ENCODE measurements at places on chromosomes 7 and 10.

DNA sequence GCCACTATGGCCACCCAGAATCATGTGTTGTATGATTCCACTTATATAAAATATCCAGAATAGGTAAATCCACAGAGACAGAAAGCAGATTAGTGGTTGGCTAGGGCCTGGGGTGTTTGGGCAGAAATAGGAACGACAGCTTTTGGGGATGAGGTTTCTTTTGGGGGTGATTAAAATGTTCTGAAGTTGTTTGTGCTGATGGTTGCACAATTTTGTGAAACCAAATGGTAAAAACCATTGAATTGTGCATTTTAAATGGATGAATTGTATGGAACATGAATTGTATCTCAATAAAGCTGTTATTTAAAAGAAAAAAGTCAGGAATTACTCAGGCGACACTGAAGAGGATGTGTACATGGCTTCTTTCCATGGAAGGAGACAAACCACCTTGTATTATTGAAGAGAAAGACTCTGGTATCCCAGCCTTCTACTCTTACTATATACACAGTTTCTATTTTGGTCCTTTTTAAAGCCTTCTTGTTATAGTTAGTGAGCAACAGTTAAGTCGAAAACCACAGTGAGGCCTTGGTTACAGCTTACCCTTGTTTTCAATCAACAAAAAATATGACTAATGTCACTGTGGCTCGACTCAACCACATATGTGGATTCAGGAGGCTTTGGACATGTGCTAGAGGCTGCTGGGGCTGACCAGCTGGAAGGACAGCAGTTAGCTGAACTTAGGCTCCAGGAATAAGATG lies 57.1 kb upstream of the KMT2E start:
- no peak for DNase-seq

DNA sequence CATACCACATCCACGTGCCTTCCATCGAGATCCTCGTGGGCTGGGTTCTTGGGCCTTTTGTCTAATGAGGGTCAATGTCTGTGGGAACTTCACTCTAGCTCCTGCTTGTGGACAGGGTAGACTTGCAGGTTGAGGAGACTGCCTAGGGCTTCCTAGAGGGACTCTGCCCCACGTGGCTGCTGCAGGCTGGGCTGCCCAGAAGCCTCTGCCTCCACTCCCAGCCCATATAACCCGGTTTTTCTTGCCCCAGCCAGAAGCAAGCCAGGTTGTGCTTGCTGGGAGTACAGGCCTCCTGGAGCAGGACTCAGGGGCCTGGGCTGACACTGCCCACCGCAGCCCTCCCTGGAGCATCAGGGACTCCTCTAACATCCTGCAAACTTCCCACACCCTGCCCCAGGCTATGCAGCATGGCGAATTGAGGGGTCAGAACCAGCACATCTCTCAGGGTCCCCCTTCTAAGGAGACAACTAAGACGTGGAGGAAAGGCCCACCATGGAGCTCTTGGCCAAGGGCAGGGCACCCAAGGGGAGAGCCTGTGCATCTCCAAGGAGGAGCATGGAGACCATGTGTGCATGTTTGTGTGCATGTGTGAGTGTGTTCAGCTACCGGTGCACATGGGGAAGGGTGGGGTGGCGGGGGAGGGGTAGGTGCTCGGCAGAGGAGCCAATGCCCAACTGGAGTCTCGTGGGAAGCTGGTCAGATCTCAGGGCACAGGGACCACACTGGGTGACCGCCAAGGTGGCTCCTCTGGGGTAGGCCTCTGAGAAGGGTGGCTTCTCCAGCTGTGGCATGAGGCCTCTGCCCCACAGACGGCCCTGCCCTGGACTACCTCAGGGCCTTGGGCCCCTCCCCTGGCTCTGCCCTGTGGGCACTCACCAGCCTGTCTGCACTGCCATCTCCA lies 62.6 kb downstream of the RASGEF1A start:
- DNase-seq: no peak

- peak; percentile 62 for DNase-seq
These were observed 724 bp downstream of the BBIP1 start for GRCh38 chr10:110918269-110918642.

DNA sequence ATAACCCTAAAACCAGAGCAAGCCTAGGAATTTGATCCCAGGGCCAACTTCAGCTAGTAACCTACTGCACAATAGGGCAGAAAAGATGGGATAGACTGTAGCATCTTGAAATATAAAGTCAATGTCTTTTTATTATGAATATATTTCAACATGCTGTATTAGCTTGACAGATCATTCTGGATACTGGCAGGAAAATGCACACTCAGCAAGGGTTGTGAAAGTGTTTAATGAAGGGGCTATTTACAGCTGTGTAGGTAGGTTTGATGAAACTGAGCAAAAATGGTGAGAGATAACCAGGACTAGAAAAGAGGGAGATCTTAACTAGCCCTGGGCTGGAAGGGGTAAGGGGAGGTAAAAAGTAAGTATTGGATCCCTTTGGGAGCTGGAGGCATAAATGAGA lies 156.2 kb downstream of the RAPGEF5 start:
- DNase-seq: no peak

DNA sequence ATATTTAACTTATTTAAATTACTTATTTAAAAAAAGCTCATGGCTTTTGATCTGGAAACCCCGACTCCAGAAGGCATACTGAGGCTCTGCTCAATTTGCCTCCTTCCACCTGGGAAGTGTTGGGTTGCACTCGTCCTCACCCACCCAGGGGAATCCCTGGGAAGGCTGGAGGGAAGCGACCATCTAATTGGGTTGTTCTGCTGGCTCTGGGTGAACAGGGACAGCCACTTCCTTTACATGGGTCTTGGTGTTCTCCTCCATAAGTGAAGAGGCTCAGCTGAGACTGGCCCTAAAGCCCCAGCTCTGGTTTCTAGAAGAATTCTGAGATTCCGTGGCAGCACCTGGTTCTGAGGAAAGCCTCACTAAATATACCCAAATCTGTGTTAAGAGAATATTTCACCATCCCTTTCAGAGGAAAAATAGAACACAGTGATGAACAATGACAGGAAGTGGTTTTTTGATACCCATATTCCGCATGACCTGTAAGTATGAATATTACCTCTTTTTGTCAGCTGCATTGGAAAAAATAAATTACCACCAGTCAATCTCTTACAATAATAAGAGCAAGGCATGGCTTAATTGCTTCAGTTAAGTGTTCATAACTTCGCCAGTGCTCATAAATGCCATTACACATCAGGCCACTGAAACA lies 131.1 kb upstream of the SHH start:
- no peak for DNase-seq

- no peak for DNase-seq
These were observed 288.3 kb downstream of the AHR start for GRCh38 chr7:17586711-17587110.

GRCh38 chr7:148877517-148877916 lies 6.6 kb downstream of the EZH2 start:
- peak; percentile 56 for DNase-seq

DNA sequence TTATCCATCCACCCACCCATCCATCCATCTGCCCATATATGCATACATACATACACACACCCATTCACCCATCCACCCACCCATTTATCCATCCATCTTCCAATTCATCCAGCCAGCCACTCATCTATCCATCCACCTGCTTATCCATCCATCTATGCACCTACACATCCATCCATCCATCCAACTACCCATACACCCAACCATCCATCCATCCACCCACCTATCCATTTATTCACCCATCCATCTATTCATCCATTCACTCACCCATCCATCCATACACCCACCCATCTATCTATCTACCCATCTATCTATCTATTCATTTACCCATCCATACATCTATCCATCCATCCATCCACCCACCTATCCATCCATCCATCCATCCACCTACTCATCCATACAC lies 17.3 kb downstream of the TMEM72 start:
- no peak for DNase-seq

GRCh38 chr7:149060156-149060555 lies 30.4 kb downstream of the ZNF786 start:
- no peak for DNase-seq

DNA sequence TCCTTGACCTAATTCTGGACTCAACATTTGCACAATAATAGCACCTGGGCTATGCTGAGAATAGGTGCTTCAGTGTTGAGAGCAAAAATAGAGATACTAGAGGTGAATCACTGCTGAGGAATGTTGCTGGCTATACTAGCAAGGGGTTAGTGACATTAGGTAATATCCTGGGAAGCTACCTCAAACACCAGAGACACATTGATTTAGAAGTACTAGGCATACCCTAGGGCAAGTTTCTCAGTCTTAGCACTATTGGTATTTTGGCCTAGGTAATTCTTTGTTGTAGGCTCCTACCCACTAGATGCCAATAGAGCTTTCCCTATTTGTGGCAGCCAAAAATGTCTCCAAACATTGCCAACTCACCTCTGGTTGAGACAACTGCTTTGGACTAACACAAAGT lies 484.0 kb upstream of the MBL2 start:
- DNase-seq: no peak

DNA sequence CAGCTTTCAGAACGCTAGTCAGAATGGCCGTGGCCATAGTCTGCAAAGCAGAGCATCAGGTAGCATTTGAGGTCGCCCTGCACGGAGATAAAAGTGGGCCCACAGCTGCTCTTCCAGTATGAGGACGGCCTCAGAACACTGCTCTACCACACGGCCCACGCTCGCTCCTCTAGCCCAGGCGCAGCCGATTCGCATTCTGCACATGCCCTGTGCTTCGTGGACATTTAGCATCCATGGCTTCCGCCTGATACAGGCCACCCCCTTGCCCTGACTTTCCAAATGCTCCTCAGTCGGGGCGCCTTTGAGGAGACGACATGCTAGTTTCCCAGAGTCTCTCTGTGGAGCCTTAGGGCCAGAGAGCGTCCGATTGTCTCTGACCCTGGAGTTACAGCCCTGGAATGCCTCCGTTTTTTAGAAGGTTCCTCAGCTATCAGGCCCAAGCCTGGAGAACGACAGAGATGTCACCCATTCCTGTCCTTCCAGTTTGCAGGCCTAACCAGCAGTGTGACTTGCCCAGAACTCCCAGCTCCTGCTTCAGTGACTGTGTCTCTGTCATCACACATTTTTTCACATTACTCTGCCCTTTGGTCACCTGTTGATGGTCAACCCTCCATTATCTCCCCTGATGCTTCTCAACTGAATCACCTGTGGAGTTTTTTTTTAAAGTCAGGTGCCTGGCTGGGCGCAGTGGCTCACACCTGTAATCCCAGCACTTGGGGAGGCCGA lies 14.3 kb downstream of the STRA8 start:
- no peak for DNase-seq

DNA sequence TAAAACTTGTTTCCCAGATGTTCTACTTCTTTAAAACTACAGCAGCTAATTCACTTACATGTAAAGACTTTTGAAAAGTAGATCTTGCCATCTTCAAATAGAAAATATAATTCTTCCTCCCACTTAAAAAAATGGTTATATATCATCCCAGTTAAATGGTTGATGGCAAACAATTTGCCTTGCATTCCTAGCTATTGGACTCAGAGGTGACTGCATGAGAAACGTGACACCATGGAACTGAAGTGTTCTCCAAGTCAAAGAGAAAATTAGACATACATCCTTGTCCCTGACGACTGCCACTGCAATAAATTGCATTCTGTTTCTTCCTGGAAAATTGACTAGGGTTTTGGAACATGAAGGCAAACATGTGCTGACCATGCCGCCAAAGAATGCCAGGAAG lies 95.0 kb upstream of the POM121L12 start:
- DNase-seq: no peak

DNA sequence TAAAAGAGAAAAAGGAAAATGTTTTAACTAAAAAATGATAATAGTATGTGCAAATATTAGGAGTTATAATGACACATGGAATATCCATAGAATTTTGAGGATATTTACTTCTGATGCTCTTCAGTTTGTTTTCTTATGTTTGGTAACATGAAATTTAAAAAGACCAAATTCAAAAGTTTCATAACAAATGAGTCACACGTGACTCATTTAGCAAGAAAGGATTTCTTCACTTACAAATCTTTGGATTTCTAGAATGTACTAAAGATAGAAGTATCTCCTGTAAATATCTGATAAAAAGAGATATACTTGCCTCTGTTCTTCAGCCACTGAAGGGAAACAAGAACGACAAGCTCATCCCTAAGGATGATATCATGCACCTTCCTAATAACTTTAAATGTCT lies 774.5 kb upstream of the LRRTM3 start:
- no peak for DNase-seq

GRCh38 chr7:118312966-118313365 lies 88.5 kb downstream of the ANKRD7 start:
- DNase-seq: no peak

GRCh38 chr7:127644484-127644883 lies 7.5 kb upstream of the SND1 start:
- no peak for DNase-seq

- no peak for DNase-seq
These were observed 14.6 kb downstream of the WBP1L start for GRCh38 chr10:102758240-102758932.

DNA sequence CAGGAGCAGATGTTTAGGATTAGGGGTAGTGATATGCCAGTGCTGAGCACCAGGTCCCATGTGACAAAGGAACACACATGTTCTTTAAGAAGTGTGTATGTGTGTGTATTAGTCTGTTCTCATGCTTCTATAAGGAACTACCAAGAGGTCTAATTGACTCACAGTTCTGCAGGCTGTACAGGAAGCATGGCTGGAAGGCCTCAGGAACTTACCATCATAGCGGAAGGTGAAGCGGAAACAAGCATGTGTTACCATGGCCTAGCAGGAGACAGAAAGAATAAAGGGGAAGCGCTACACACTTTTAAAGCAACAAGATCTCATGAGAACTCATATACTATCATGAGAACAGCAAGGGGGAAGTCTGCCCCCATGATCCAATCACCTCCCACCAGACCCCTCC lies 22.8 kb upstream of the PDZD8 start:
- no peak for DNase-seq

GRCh38 chr7:73769481-73770001 lies 529 bp downstream of the CLDN3 start:
- no peak for DNase-seq

GRCh38 chr7:143954135-143954534 lies 509 bp upstream of the OR2F1 start:
- no peak for DNase-seq

GRCh38 chr10:51649064-51649463 lies 50.3 kb downstream of the CSTF2T start:
- DNase-seq: no peak

GRCh38 chr10:36676321-36676720 lies 449.1 kb upstream of the ANKRD30A start:
- DNase-seq: no peak

DNA sequence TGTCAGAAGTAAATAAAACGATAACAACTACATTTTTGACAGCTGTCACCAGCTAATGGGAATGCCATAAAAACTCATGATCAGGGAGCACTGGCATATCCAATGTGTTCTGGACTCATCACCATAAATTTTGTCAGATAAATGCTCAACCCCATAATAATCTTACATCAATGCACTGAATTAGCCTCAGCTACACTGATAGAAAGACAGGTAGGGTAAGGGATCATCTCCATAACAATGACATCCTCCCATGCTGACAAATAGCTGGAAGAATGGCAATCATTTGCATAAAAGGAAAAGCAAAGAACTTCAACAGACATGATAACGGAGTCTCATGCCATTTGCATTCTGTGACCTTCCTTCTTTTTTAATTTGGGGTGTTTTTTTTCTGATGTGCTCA lies 352.8 kb upstream of the PFKP start:
- no peak for DNase-seq

Measured in T-helper 2 cell (primary cell).